ENCODE measurements at places on chromosomes 3 and 15.

DNA sequence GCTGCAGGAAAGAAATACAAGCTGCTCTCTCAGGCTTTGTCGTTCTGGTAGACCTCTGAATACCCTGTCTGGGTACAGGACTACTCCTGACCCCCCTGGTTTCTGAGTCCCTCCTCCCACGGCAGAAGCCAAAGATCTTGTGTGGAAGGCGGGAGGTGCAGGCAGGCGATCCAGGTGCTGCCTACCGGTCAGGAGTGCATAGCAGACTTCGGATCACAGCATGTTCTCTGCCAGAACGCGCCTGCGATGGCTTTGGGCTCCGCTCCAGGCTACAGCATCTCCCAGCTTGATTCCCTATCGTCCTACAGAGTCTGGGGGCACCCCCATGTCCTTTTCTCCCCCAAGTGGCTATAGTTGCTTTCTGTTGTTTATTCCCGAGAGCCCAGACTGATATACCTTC lies 2.5 kb upstream of the CFAP100 start:
- no peak for DNase-seq

DNA sequence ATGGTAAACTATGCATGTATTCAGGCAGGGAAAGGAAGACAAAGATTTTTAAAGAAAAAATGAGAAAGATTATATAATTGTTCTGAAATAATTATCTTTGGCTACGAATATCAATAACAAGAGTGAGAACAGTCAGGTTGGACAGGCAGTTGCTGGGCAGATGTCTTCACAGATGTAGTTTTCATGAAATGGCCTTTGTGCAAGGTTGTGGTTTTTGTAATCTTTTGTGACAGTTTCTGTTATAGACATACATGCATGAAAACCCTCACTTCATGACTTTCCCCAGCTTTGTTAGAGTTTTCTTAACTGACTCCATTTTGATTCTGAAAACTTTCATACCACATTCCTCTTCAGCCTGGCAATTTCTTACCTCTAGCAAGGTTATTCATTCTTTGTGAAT lies 34.9 kb upstream of the SLC25A36 start:
- no peak for DNase-seq

GRCh38 chr3:71031181-71031580 lies 552.3 kb downstream of the FOXP1 start:
- DNase-seq, result no peak

- no peak for DNase-seq
Observed at GRCh38 chr3:94416768-94417167, 353.9 kb downstream of the NSUN3 start.

DNA sequence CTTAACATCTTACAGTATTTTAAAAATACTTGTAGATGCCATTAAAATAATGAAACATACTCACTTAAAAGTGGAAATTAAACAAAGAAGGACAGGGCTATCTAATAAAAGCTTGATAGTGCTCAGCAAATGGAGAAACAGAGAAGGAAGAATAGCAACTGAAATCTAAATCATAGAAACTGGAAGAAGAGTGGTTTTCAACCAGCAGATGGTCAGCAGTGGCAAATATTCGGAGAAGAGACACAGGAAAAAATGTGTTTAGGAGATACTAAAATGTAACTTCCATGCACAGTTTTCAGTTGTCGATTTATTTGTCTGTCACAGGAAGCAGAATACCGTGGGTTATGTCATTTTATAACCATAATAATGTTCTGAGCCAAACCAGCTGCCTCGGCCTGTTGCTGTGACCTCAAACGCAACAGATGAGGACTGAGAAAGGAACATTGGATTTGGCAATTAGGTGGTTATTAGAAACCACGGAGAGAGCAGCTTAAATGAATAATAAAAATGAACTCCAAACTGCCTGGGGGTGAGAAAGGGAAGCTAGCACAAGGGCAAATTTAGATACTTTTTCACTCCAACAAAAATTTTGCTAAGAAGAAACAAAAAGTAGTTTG lies 246.6 kb upstream of the KCNMB2 start:
- no peak for DNase-seq

DNA sequence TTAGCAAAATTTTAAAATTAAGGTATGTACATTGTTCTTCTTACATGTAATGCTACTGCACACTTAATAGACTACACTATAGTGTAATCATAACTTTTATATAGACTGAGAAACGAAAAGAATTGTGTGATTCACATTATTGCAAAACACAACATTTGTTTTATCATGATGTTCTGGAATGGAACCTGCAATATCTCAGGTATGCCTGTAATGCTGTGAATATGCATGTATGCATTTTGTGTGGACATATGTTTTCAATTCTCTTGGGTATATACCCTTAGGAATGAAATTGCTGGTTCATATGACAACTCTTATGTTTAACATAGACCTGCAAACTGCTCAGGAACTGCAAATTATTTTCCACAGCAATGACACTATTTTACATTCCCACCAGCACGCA lies 38.6 kb upstream of the TJP1 start:
- peak; percentile 36 for DNase-seq

- no peak for DNase-seq
Observed at GRCh38 chr15:95429345-95429744, 901.2 kb upstream of the NR2F2 start.

DNA sequence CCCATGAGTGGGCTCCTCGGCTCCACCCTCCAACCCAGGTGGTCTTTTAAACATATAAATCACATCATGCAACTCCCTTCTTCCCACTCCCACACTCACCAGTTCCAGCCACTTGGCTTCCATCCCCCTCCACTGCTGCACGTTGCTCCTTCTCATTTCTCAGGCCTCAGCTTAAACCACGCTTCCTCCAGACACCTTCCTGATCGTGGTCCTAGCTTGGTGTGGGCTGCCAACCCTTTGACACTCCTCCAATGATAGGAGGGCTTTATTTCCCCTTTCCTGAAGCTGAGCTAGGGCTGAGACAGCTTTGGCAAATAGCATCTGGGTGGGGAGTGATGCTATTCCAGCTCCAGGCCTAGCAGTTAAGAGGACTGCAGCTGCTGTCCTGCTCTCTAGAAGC lies 130.1 kb downstream of the SRGAP3 start:
- DNase-seq, result no peak

GRCh38 chr3:114428044-114428595 lies 134.3 kb downstream of the TIGIT start:
- DNase-seq, result no peak

DNA sequence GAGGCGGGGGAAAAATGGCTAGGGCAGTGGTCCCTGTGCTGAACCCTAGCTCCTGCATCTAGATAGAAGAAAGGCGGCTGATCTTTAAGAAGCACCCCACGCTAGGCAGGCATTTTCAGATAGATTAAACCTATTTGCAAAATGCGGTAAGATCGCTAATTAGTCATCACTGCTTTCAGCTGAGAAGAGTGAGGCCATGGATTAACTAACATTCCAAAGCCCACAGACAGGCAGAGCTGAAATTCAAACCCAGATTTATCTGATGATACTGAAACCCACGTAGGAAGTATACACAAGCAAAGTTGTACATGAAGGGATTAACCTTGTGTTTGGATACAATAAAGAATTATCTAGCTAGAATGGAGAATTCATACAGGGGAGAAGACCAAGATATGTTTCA lies 4.8 kb downstream of the ADPGK start:
- DNase-seq, result no peak

DNA sequence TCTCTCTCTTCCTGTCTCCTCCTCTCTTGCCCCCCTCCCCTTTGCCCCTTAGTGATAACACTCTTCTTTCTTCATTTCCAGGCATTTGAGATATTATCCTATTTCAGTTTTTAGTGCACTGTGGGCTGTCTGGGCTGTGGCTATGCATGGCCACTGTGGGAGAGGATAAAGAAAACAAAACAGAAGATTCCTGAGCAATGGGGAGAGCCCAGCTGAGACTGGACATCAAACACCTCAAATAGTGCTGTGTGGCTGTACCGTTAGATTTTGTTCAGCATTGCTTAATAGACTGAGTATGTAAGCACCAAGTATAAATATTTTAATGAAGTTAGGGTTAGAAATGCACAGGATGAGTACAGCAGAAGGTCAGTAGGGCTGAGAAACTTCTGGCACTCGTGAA lies 7.9 kb upstream of the GBE1 start:
- no peak for DNase-seq

GRCh38 chr3:492586-493316 lies 296.2 kb downstream of the CHL1 start:
- DNase-seq, result no peak

DNA sequence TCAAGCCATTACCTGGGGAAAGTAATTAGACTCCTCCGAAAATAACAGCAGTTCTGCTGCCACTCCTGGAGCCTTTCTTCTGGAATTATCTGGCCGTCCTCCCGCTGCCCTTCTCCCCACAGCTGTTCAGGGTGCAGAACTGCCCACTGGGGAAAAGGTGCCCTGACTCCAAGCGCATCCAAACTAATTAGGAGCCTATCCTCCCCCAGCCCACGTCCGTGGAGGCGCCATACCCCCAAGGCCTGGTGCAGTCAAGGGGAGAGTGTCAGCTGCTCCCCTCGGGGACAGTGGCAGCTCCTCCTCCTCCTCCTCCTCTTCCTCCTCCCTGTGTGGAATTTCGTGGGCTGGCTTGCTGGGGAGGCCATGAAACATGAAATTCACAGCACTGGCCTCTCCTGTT lies 177.2 kb downstream of the XXYLT1 start:
- no peak for DNase-seq

- no peak for DNase-seq
Observed at GRCh38 chr3:21017115-21017852, 733.7 kb downstream of the ZNF385D start.

- no peak for DNase-seq
Observed at GRCh38 chr15:98420837-98421236, 227.5 kb upstream of the IGF1R start.

DNA sequence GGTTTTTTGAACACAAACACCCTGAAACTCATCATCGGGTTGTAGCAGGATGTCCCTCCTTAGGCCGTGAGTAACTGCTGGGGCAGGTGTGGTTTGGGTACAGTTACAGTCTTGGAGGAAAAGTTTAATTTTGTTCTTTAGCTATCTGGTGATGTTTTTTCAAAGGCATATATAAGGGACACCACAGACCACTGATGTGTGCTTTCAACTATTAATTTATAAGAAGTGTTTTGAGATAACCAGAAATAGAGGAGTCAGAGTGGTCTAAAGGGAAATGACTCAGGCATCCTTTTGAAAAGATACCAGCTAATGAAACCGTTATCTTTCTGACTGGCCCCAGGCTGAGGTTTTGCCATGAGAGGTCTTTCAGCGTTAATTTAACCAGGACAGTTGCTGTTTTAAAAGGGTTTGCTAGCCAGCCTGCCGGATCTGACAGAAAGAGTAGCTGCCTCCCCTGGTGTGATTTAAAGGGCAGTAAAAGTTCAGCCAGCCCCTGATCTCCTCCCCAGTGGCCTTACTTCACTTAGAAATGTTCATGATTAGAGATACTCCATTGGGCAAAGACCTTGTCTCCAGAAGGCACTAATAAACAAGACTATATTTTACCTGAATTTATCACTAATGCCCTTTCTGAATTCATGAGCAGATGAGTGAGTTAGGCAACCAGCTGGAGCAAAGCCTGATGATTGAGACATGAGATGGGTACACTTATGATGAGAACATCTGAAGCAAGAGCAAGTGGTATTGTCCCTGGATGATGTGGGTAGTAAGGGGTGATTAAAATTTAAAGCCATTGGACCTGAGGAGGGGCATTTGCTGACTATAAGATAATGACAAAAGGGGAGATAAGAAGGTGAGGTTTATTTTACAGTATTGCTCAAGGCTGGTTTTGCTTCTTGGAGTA lies 482.5 kb upstream of the TBL1XR1 start:
- DNase-seq, result no peak

GRCh38 chr15:32979710-32980109 lies 214.8 kb downstream of the FMN1 start:
- peak; percentile 88 for DNase-seq
